ENCODE measurements at places on chromosomes 7 and 10. TPM values are rescaled to one million over a fixed set of nuclear protein-coding genes. Genes with fewer than 3 reads are reported as not detected.

DNA sequence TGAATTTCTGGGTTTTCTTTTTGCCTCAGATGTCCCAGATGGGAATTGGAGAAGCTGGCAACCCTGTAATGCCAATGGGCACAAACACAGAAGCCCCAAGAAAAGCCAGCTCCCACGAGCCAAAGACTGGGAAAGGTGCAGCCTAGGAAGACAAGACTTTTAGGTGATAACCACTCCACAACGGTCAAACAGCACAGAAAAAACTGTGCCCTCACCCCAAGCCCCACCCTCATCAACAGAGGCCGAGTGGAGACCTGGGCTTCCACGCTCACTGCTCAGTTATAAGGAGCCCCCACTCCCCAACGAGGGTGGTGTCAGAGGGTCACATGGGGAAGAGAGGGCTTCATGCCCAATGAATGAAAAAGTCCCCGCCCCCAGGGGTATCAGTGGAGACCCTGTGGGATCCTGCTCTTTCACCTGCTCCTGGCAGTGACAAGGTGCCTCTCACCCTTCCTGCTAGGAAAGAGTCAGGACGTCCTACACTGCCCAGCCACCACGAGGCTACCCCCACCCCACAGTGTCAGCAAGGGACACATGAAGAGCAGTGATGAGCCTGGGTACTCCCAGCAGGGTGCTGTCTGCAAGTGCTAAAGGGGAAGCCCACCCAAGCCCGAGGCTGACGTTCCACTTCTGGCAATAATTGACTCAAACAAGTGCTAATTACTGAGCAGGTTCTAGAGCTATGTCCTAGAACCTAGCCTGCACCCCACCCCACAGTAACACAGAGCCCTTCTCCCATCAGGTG, 8.3 kb downstream of the TMEM273 start:
- DNase-seq, result no peak

DNA sequence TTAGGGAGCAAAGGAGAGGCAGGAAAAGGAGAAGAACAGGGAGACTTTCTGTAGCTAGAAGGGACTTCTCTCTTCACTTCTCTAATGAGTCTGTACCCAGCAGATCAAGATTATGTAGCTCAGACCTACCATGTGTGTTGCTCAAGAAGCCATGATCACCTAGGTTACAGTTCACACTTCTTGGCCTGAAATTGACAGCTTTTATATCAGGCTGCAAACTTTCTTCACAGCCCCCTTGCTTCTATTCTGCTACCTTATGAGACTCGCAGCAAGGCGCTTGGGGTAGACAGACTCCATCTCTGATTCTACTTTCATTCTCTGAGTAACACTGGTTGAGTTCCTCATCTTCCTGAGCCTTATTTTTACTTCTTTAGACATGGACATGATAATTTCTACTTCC, 19.6 kb upstream of the GIMAP2 start:
- no peak for DNase-seq

Gene NKX1-2
- total RNA-seq, result not detected

GRCh38 chr7:23539494-23539907, 7.7 kb upstream of the TRA2A start:
- no peak for DNase-seq

DNA sequence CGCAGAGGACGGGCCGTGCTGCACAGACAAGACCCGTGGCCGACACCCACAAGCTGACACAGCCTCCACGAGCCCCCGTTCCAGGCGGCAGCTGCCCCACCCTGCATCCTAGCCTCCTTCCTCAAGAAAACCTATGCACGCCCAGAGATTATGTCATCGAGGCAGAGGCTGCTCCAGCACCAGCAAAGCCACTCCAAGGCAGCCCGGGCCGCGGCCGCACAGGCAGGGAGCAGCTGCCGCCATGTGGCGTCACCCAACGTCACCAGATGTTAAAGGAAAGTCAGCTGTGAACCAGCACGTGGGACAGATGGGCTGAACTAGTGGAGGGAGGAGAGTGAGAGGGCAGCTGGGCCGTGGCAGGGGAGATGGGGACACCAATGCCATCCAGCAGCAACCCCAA, 59.8 kb downstream of the STK32C start:
- no peak for DNase-seq

Gene OR9A2
- total RNA-seq, result not detected

DNA sequence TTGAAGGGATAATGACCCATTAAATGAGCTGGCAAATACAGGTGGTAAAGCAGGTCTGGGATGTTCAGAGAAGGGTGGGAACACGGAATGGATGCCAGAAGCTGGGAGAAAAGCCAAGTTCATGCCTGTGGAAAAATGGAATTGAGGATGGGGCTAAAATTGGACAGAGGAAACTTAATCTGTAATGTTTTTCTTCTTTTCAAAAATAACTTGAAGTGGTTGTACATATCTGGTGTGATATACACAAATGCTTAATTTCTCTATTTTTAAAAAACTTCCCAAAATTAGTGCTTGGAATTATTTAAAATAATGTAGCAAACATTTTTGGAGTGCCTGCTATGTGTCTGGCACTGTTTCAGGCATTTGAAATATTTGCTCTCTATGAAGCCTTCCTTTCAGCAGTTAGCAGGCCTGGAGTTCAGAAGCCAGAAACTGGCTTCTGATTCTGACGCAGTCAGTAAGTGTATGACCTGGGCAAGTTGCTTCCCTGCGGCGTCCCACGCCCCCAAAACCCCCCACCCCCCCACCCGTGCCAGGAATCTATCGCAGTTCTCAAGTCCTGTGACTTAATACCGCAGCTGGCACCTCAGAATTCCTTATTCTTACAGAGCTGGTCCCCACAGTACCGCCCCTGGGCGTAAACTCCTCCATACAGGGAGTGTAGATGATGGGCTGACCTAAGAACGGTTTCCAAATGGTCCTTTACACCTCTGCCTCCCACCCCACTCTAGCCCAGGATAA, 828 bp upstream of the MALSU1 start:
- DNase-seq, result no peak

- DNase-seq, result no peak
Measured at GRCh38 chr7:121529003-121529402, 132.9 kb upstream of the FAM3C start.

Gene SLC16A9
- total RNA-seq, result 0.42 TPM

DNA sequence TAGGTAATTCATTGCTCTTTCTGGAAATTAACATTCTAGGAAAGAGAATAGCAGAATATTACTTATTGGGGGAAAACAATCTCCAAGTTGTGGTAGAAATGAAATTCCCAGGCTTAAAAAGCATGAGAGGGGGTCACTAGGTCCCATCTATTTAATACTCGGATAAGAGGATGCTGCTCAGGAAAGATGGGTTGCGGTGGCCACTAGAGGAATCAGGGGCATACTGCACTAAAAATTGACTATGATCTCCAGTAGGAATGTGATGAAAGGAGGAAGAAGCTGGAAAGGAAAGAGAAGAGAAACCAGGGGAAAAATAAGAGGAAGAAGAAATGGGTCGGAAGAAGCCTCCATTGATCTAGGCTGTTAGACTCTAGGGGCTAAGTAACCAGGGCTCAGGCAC, 192.8 kb downstream of the GPAM start:
- no peak for DNase-seq

Gene EXOSC1
- 16.6 TPM for total RNA-seq

Data from left cardiac atrium (tissue), 4 donors.